HS-5 (cell line): ENCODE measurements at places on chromosomes 5 and 9.

DNA sequence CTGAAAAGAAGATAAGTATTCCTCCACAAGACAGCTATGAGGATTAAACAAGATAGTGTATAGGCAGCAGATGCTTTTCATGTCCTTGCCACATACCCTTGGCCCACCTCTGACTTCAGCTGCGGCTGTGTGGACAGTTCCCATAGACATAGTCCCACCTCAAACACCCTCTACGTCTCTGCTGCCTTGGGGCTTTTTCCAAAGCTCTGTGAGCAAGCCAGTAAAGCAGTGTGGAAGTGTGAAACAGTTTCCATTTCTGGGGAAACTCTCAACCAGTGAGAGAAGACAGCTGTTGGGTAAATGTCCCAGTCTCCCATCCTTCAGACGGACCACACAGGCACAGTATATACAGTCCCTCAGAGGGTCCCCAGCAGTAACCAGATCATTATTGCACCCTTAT lies 125.5 kb downstream of the CDK5RAP2 start:
- no peak for DNase-seq

GRCh38 chr9:88932766-88933165 lies 58.5 kb upstream of the S1PR3 start:
- DNase-seq, result no peak

DNA sequence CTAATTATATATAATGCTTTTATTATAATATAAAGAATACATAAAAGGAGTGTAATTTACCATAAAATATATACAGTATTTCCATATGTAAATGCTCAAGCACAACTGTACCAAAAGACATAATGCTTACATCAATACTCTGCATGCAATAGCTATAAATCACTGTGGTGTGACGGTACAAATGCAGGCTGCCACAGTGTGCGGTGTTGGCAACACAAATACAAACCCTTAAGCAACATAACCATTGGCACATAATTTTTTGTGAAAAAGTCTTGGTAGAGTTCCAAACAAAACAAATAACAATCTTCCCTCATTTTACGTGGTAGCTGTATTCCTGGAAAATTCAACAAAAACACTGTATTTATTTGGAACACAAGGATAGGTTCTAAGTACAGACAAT lies 1.9 kb upstream of the SHISAL2B start:
- no peak for DNase-seq

DNA sequence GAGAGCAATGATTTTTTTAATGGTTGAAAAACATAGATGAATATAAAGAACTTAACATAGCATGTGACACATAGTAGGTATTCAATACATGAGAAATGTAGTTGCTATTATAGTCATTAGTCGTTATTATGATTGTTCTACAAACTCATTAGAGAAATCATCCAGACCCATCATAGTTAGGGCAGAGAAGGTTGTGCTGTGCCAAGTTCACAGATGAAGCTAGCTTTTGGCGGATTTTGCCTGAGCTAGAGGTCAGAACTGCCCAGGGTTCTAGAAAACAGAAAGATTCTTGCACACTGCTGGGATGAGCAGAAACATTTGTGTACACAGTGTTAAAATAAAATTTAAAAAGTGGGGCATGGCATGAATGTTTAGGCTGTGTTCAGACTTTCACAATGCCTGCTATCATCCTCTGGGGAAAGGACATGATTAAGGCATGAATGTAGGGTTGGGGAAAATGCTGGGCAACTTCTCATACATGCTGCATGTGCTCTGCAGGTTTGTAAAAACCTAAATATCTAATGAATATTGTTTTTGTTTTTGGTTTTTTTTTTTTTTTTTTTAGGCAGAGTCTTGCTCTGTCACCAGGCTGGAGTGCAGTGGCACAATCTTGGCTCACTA lies 33.3 kb upstream of the RAD23B start:
- no peak for DNase-seq

GRCh38 chr9:107496976-107497375 lies 7.4 kb upstream of the KLF4 start:
- no peak for DNase-seq

DNA sequence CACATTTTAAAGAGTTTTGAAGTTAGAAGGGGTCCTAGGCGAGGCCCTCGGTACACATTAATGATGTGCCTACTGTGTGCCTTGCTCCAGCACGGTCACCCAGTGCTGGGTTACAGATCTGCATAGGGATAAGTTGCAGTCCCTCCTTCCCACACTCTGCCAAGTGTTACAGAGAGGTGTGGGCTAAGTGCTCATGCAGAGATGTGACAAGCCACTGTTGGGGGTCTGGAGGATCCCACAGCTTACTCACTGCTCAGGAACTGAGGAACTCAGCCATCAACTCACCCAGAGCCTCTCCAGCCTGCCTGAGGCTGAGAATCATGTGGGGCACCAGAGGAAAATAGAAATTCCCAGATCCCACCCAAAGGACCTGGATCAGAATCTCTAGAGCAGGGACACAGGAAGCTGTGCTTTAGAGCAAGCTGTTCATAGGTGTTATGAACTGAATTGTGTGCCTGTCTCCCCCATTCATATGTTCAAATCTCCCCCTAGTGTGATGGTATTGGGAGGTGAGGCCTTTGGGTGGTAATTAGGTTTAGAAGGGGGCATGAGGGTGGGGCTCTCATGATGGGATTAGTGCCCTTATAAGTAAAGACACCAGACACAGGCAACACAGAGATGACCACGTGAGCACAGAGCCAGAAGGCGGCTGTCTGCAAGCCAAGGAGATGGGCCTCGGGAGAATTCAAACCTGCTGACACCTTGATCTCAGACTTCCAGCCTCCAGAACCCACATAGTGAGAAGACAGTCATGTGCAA lies 164.1 kb downstream of the HSD17B3 start:
- no peak for DNase-seq
